ENCODE measurements at places on chromosomes 12 and 14.

GRCh38 chr14:92704036-92704804, 44.2 kb downstream of the LGMN start:
- no peak for DNase-seq

- no peak for DNase-seq
These were observed 97.3 kb downstream of the EXOC5 start for GRCh38 chr14:57171363-57171762.

- DNase-seq, result no peak
These were observed 45.2 kb downstream of the WDHD1 start for GRCh38 chr14:54981698-54982097.

GRCh38 chr14:65109357-65109756, 7.0 kb upstream of the MAX start:
- DNase-seq, result no peak

- DNase-seq, result no peak
These were observed 440.4 kb upstream of the PRICKLE1 start for GRCh38 chr12:43029971-43030370.

- peak; percentile 54 for DNase-seq
These were observed 1.1 kb upstream of the PRKAG1 start for GRCh38 chr12:49019443-49020324.

DNA sequence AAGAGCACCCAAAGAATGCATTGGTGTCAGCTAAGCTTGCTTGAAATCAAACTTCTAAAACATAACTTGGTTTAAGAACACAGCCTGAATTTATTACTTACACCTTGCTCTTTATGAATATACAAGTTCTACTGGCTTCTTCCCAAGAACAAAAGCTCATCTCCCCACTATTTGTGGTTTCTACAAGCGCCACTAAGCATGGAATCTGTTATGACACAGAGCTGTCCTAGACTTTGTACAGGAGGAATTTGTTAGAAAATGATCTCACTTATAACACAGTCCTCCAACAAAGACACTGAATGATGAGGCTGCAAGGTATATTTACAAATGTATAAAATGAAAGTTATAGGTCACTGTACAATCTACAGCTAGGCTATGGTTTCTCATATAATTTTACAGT, 452.1 kb downstream of the BCAT1 start:
- DNase-seq, result no peak

DNA sequence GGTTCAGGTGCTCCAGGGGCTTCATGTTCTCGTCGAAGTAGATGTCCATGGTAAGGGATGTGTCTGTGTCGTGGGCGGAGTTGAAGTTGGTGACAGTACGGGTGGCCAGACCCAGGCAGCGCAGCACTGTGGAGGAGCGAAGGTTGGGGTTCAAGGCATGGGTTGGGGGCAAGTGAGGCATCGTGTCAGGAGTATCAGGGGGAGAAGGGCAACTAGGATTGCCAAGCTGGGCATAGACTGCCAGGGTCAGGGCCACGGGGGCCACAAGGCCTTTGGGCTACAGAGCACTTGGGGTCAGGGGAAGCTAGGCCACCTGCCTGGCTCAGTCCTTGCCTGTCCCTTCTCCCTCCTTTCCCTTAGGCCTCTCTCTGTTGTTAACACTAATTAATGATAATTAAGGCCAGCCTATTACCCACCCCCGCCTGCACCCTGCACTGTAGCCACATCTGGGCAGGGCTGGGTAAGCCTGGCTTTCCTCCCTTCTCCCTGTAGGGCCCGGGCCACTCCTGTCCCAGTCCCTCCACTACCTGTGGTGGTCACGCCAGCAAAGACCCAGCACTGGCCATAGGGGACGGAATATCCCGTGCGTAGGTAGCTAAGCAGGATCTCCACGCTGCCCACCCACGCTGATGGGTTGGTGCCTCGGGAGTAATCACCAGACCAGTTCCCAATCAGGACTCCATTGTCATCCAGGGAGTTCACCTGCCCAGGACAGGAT, 4.3 kb downstream of the TGM1 start:
- DNase-seq, result no peak

DNA sequence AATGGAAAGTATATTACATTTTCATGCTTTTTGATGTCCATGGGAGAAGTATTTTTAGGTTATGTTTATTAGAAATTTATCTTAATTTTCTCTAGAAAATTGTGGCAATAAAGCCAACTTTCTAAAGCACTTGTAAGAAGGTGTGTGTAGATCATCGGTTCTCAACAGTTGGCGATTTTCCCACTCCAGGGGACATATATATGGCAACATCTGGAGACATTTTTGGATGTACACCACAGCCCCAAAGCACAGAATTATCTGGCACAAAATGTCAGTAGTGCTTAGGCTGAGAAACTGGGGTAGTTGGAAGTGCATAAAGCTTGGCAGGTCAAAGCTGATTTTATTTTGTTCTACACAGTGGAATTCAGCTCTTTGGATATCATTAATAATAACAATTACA, 86.9 kb downstream of the FLRT2 start:
- no peak for DNase-seq

DNA sequence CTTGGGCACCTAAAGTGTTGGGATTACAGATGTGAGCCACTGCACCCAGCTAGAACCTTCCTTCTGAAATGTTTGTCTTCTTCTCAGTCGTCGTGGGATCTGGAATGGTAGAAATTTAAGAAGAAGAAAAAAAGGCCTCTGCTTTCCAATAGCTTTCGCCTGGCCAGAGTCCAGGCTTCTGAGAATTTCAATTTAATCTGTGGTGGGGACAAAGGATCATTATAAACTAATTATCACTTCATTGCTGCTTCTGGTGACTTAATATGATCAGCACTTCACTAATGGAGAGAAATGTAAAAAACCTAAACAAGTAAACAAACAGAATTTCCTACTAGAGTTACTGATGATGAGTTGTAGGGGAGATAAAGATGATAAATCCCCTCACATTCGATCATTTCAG, 51.3 kb downstream of the CFAP251 start:
- DNase-seq, result no peak

DNA sequence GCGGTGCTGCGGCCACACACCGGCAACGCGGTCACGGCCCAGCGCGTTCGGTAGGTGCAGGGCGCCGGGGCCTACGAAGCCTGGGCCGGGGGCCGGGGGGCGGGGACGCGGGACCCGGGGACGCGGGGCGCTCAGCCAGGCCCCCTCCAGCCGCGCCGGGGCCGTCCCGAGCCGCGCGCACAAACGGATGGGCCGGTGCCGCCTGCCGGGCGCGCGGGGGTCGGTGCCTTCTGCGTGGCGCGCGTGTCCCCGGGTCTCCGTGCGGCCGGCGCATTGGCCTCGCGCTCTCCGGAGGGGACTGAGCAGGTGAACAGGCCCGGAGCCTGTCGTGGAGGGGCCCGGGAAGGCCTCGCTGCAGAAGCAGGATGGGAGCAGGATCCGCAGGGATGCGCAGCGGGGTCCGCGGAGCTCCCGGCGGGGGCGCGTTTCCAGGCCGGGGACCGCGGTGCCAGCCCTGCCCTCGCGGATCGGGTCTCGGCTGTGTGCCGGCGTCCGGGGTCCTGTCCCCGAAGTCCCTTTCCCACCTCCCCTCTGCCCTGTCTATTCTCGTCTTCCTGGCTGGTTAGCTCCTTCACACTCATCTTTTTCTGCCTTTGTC, 421 bp downstream of the GLT1D1 start:
- DNase-seq, result no peak

DNA sequence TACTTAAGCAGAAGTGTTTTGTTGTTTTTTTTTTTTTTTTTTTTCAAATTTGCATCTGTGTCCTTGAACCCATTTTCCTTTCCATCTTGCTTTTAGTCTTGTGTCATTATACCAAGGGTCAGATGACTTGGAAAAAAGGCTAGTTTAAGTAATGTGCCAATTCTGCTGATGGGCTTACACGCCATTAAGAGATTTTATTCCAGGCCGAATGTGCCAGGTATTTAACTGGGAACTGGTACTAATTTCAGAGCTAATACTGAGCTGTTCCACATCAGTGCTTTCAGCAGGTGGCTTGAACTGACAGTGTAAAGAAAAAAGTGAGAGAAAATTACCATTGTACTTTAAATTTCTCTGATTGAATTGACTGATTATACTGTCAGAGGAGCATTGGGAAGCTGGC, 224.9 kb downstream of the NPAS3 start:
- no peak for DNase-seq

DNA sequence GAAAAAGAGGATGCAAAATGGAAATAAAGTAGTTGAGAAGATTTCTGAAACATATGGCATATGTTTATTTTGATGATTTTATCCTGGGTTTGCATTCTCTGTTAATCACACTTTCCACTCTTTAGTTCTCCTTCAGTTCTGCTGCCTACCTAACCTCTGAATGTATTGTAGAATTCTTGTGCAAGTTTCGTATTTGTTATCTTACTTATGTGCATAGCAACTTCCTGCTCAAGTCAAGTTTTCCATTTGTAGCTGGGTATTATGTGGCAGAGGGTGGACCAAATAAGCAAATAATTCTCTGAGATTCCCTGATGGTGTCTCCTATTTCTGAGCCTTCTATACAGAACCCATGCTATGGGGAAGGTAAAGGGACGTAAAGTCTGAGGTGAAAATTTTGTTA, 381.6 kb downstream of the FOXG1 start:
- DNase-seq, result no peak

DNA sequence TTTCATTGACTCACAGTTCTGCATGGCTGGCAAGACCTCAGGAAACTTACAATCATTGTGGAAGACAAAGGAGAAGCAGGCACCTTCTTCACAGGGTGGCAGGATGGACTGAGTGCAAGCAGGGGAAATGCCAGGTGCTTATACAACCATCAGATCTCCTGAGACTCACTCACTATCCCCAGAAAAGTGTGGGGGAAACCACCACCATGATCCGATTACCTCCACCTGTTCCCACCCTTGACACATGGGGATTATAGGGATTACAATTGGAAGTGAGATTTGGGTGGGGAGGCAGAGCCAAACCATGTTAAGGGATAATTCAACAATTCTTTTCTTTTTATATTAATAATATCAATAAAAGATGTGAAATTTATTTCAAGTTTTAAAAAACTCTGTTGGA, 34.1 kb downstream of the CNTN1 start:
- DNase-seq, result no peak

DNA sequence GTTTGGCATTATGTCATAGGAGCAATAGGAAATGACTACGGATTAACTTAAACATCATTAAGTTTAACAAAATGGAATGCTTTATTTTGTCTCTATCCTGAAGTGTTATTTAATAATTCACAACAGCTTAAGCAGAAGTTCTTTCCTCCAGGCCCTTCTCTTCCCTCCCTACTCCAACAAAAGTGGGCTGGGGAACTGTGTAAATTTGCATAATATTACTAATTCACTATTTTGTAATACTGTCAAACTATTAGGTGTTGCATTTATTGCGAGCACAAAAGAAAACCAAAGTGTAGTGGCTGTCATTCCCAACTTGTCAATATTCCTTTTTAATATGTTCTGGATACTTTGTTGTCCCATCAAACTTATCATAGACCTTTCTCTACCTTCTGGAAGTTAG, 69.8 kb downstream of the ATG14 start:
- no peak for DNase-seq

DNA sequence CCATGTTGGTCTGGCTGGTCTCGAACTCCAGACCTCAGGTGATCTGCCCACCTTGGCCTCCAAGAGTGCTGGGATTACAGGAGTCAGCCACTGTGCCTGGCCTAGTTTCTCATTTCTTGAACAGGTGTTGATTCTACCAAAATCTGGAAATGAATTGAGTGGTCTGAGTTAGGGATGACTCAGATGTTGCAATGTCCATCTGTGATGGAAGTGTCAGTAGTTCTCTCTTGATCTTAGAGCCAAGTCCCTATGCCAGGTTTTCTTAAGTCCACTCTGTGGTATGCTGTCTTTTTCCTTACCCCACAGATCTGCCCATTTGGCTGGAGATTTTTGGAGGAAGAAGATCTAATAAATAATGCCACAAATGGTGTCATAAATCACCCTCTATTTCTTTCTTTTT, 12.6 kb downstream of the SNAPC1 start:
- no peak for DNase-seq

GRCh38 chr12:39777465-39777864, 157.9 kb upstream of the ABCD2 start:
- DNase-seq, result no peak

DNA sequence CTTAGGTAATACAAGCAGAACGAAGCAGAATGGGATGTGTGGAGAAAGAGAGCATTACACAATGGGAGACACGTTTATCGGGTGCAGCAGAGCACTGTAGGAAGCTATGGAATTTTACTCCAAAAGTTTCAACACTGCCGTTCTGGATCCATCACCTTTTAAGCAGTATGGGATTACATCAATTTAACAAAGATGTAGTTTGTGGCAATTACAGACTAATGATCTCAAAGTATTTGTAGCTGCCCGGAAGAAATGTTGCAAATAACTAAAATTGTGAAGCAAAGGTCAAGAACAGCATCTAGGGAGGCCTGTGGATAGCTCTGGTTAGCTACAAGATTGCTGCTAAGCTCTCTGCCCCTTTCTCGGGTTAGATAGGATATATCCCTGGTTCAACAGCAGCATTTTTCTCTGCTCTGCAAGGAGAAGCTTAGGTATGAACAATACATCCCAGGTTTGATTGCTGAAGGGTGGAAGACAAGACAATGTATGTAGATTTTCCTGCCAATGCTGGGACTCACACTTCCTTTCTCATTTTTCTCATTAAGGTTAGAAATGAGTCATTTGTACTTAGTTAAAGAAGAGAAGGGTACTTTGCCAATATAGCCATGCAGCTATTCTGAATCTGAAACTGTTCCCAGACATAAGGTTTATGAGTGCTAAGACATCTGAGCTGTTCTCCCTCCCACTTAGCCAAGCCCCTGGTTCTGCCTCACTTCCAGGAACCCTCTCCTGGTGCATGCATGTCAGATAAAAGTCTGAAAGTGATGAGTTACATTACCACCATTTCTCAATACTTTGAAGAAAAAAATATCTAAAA, 75.0 kb upstream of the HIF1A start:
- DNase-seq, result no peak

GRCh38 chr14:95043314-95043713, 114.0 kb downstream of the DICER1 start:
- peak; percentile 9 for DNase-seq

DNA sequence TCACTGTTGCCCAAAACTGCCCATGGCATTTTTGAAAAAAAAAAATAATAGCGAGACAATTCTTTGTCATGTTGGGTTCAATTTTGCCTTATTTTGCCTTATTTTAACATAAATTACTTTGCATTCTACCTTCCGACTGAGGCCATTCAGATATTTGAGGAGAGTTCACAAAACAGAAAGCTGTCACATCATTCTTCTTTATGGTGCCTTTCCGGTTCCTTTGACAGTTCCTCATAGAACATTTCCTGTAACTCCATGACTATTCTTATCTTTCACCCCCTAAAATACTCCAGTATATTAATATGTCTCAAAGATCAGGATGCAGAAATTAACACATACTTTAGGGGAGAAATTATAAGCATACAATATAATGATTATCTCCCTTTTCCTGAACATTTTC, 476.7 kb downstream of the NOVA1 start:
- no peak for DNase-seq

DNA sequence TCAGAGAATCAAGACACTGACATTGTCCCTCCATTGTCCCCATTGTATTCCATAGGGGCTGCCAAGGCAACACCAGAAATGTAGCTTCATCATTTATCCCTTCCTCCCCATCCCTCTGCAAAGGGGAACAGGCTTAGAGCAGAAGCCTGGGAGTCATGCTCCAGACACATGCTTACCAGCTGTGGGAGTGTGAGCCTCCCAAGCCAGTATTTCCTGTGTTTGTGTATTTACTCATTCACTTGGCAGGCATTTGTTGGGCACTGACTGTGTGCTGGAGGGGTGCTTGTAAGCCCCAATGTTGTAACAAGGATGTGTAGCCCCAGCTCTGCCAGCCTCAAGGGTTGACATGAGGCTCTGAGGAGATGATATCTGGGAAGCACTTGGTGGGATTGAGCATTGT, 46.0 kb upstream of the TCL1A start:
- no peak for DNase-seq

GRCh38 chr12:123036466-123037285, 56.2 kb downstream of the ARL6IP4 start:
- no peak for DNase-seq

GRCh38 chr12:16323010-16323409, 24.4 kb upstream of the MGST1 start:
- DNase-seq, result no peak
